A673 (cell line): ENCODE measurements at places on chromosomes 3 and 15. TPM values are rescaled to one million over a fixed set of nuclear protein-coding genes. Genes with fewer than 3 reads are reported as not detected.

RHCG gene
- 1.2 and 1.4 TPM in 2 replicates for total RNA-seq

HGD gene
- 0.28 and 0.42 TPM in 2 replicates for total RNA-seq

GP5 gene
- total RNA-seq: 0.09 and 0.11 TPM in 2 replicates

IL17RB gene
- total RNA-seq: not detected in 2 replicates

CCDC39 gene
- total RNA-seq: not detected in 2 replicates

ISG20 gene
- total RNA-seq: 1.8 and 3.3 TPM in 2 replicates

AP3B2 gene
- total RNA-seq: 19.0 and 22.0 TPM in 2 replicates

SPSB4 gene
- 0.39 and 0.66 TPM in 2 replicates for total RNA-seq

ELP6 gene
- total RNA-seq: 46.2 and 53.5 TPM in 2 replicates

RETNLB gene
- not detected in 2 replicates for total RNA-seq

STRIT1 gene
- total RNA-seq: not detected in 2 replicates

ARHGAP11A gene
- total RNA-seq: 167 and 173 TPM in 2 replicates

SI gene
- not detected in 2 replicates for total RNA-seq

ERC2 gene
- total RNA-seq: 0.90 and 1.4 TPM in 2 replicates

KIF23 gene
- 124 TPM in 2 replicates for total RNA-seq

DNA sequence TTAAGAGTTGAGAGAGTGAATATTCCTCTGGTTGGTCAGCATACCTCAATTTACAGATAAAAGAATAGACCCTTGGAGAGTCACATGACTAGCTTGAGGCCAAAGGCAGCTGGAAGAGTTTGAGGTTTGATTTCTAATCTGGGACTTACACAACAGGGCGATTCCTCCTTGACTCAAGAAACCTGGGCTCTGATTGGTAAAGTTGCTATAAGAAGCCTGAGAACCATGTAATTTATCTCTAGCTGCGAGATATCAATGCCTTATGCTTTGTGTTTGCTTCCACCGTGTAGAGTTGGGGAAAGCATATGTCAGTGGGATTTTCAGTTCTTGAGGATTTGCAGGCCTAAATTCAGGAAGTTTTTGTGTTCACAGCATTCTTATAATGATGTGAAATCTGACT, 206.0 kb downstream of the KLHL25 start:
- no peak overlapping the region for H3K27ac ChIP-seq
- H3K4me1 ChIP-seq: no peaks in the 10 kb centered on the region
- no peak overlapping the region for H3K4me3 ChIP-seq
- no peak for DNase-seq
- no peaks in the 10 kb centered on the region for H3K27me3 ChIP-seq

GRCh38 chr3:136209921-136210320, 13.8 kb upstream of the MSL2 start:
- peaks cover 13% of the 10 kb centered on the region for H3K4me1 ChIP-seq
- H3K27me3 ChIP-seq: no peaks in the 10 kb centered on the region
- no peak overlapping the region for H3K27ac ChIP-seq

- no peaks in the 10 kb centered on the region for H3K4me1 ChIP-seq
- DNase-seq: no peak
- no peak overlapping the region for H3K27ac ChIP-seq
Measured at GRCh38 chr15:101810456-101810855, 1.5 kb upstream of the OR4F15 start.

- no peaks in the 10 kb centered on the region for H3K27me3 ChIP-seq
- DNase-seq: no peak
- no peak overlapping the region for H3K27ac ChIP-seq
Measured at GRCh38 chr3:125670945-125671344, 75.6 kb upstream of the OSBPL11 start.

DNA sequence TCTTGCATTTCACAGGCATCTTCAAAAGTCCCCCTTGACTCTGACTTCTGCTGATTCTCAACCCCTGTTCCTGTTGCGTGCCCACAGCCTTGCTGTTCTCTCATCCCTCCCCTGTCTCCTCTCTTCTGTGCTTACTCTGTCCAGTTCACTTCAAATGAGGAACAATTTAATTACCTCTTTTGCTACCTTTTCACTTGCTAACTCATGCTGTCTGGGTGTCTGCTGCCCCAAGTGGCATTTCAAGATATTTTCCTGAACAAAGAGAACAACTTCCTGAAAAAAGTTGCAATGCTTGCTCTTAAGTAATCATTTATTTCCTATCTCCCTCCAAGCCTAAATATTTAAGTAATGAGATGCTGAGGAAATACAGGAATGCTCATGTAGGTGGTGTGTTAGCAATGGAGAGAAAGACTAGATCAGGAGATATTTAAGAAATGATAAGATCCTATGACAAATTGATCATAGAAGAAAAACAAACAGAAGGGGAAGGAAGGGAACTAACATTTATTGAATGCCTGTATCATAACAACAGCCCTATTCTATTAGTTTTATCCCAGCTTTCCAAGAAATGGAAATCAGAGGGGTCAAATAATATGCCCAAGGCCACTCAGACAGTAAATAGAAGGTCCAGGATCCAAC, 42.2 kb downstream of the SV2B start:
- no peaks in the 10 kb centered on the region for H3K4me1 ChIP-seq
- peak; percentile 8 for DNase-seq

- H3K4me1 ChIP-seq: no peaks in the 10 kb centered on the region
- no peak for DNase-seq
- no peak overlapping the region for H3K4me3 ChIP-seq
- H3K27me3 ChIP-seq: no peaks in the 10 kb centered on the region
- no peak overlapping the region for H3K27ac ChIP-seq
- H3K36me3 ChIP-seq: no peaks in the 10 kb centered on the region
Measured at GRCh38 chr3:42188376-42188775, 77.6 kb downstream of the CCK start.

DNA sequence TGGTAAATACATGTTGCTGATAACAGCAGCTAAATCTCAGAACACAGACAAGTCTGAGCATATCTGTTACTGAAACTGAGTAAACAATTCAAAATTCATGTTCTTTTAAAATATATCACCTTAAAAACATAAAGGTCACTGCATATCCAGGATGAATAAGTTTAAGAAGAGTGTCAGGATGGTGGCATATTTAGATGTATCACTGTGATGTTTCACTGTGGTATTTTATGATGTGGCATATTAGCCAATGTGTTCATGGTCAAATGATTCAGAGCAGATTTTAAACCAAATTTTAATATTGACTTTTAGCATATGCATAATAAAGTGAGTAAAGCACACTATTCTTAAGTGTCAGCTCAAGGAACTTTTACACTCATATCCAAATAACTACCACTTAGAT, 346.4 kb upstream of the DPPA4 start:
- no peaks in the 10 kb centered on the region for H3K4me1 ChIP-seq
- H3K36me3 ChIP-seq: no peaks in the 10 kb centered on the region
- H3K27ac ChIP-seq: no peak overlapping the region
- no peak for DNase-seq
- no peaks in the 10 kb centered on the region for H3K27me3 ChIP-seq

GRCh38 chr3:52438579-52439425, 6.1 kb downstream of the SEMA3G start:
- DNase-seq: no peak
- H3K4me3 ChIP-seq: no peak overlapping the region
- H3K27ac ChIP-seq: no peak overlapping the region
- H3K4me1 ChIP-seq: no peaks in the 10 kb centered on the region
- H3K36me3 ChIP-seq: no peaks in the 10 kb centered on the region

GRCh38 chr3:127700406-127700805, 27.7 kb downstream of the ABTB1 start:
- no peaks in the 10 kb centered on the region for H3K27me3 ChIP-seq
- DNase-seq: no peak
- H3K36me3 ChIP-seq: no peaks in the 10 kb centered on the region
- H3K4me1 ChIP-seq: peaks cover 18% of the 10 kb centered on the region
- no peak overlapping the region for H3K4me3 ChIP-seq

GRCh38 chr3:23991683-23992628, 46.9 kb downstream of the NR1D2 start:
- peaks cover 51% of the 10 kb centered on the region for H3K4me1 ChIP-seq
- H3K27me3 ChIP-seq: no peaks in the 10 kb centered on the region
- peak overlapping the region; percentile 95 for H3K27ac ChIP-seq
- peak; percentile 99 for DNase-seq

DNA sequence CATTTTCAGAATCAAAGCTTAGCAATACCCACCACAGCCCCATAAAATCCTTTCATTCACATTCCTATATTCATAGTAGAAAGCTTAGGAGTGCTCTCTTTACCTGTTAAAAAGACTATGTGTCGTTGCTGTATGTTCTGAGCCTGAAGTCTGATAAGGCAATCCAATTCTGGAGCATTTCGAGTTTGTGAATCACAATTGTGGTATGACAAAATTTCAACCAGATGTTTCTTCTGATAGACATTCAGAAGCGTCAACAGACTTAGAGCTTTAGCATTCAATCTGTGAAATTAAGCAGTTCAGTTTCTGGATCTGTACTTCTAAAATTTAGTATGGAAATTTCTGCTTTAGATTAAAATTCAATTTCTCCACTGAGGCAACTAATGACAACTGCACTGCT, 58.3 kb downstream of the TASOR start:
- no peak overlapping the region for H3K27ac ChIP-seq
- DNase-seq: no peak
- peaks cover 33% of the 10 kb centered on the region for H3K36me3 ChIP-seq
- H3K27me3 ChIP-seq: no peaks in the 10 kb centered on the region
- no peaks in the 10 kb centered on the region for H3K4me1 ChIP-seq

DNA sequence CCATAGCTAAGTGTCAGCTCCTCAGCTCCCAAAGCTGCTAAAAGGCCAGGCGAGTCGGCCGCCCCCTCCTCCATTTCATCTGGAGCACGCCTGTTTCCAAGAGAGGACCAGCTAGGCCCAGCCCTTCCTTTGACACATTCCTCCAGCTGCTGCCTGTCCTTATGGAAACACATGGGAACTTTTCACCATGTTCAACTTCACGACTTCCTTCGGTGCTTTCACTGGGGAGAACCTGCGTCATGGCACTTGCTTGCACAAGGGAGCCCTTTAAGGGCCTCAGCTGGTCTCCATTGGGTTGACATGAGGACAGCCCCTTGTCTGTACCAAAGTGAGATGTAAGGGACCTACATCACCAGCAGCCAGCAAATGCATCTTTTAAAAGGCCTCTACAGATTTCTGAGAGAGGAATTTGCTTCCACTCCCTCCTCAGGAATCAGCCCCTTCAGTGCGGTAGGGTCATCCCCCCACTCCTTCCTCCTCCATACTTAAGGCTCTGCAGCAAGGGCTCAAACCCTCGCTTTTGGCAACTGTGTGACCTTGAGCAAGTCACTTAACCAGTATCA, 2.1 kb downstream of the MAGI1 start:
- H3K27ac ChIP-seq: peak overlapping the region; percentile 91
- DNase-seq: peak; percentile 34
- H3K27me3 ChIP-seq: no peaks in the 10 kb centered on the region
- no peaks in the 10 kb centered on the region for H3K36me3 ChIP-seq
- H3K4me3 ChIP-seq: peak overlapping the region; percentile 85
- no peaks in the 10 kb centered on the region for H3K4me1 ChIP-seq

DNA sequence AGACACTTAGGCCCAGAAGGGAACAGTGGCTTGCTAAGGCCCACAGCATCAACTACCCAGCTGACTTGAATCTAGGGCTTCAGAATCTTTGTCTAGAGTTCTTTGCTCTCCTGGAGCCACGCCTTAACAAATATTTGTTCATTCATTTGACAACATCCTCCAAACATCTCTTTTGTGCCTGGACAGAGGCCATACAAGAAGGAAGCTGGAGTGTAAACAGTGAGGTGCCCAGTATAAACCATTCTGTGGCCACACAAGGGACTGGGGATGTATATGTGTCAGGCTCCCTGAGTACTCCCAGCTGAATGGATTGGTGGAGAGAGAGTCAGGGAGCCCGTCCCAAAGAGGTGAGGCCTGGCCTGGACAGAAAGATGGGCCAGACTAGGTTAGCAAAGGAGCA, 3.4 kb downstream of the CIB2 start:
- H3K36me3 ChIP-seq: no peaks in the 10 kb centered on the region
- DNase-seq: no peak
- H3K27me3 ChIP-seq: no peaks in the 10 kb centered on the region
- peaks cover 8% of the 10 kb centered on the region for H3K4me1 ChIP-seq
- no peak overlapping the region for H3K4me3 ChIP-seq

- H3K27me3 ChIP-seq: no peaks in the 10 kb centered on the region
- H3K27ac ChIP-seq: no peak overlapping the region
- H3K36me3 ChIP-seq: no peaks in the 10 kb centered on the region
- H3K4me3 ChIP-seq: no peak overlapping the region
- peak; percentile 73 for DNase-seq
- no peaks in the 10 kb centered on the region for H3K4me1 ChIP-seq
Measured at GRCh38 chr3:14508966-14509795, 31.0 kb downstream of the GRIP2 start.

DNA sequence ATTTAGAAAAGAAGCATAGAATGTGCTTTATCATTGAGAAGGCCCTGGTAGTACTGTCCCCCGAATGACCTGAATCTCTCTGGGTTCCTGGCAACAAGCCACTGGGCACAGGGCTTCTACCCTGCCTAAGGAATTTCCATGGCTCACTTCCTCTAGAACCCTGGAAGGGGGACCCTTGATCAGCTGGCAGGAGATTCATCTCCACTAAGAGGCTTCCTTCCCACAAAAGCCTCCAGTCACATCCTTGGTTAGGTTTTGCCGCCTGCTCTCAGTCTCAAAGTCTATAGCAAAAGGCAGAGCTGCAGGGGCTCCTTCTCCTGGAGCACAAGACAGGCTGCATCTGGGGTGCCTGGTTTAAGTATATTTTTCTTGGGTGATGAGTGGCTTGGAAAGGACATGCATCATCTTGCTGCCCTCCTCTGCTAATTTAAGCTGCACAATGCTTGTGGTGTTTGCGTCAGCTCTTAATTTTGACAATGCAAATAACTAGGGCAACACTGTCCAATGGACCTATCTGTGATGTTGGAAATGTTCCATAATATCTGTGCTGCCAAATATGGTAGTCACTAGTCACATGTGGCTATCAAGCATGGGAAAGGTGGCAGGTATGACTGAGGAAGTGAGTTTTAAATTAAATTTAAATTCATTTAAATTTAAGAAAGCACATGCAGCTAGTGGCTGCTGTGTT, 33.4 kb upstream of the RARRES1 start:
- no peak for DNase-seq
- no peaks in the 10 kb centered on the region for H3K36me3 ChIP-seq
- no peaks in the 10 kb centered on the region for H3K4me1 ChIP-seq
- H3K4me3 ChIP-seq: no peak overlapping the region

GRCh38 chr15:99104788-99105513, at the start of gene SYNM:
SYNM (plus strand) TSS chr15:99105080; CDS start chr15:99105200, 120 bp downstream.
- H3K4me3 ChIP-seq: peak within 1 kb of the TSS; percentile 54
- peak; percentile 75 for DNase-seq
- H3K36me3 ChIP-seq: no peaks in the 10 kb centered on the region
- H3K27ac ChIP-seq: no peak within 1 kb of the TSS

DNA sequence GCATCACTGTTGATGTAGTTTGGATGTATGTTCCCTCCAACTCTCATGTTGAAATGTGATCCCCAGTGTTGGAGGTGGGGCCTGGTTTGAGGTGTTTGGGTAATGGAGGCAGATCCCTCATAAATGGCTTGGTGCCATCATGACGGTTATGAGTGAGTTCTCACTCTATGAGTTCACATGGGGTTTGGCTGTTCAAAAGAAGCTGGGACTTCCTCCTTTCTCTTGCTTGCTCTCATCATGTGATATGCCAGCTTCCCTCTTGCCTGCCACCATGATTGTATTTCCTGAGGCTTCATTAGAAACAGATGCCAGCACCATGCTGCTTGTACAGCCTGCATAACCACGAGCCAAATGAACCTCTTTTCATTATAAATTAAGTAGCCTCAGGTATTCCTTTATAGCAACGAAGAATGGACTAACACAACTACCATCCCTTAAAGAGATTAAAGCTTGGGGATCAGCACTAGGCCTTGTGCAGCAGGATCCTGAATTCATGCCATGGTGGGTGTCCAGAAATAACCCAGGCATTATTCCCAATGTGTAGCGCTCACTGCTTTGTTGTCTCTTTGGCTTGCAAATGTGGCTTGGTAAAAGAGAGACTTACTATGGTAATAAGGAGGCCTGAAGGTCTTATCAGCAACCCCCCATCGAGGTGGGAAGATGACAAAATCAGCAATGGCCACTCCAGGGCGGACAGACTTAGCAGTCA, 41.9 kb downstream of the NDUFB4 start:
- no peaks in the 10 kb centered on the region for H3K36me3 ChIP-seq
- H3K4me3 ChIP-seq: no peak overlapping the region
- H3K27ac ChIP-seq: no peak overlapping the region
- DNase-seq: peak; percentile 6
- no peaks in the 10 kb centered on the region for H3K4me1 ChIP-seq
